AG04450 (cell line): ENCODE measurements at places on chromosomes 2 and 18.

- DNase-seq, result no peak
These were observed 11.2 kb downstream of the CASP10 start for GRCh38 chr2:201194097-201194496.

- no peak for DNase-seq
These were observed 166.3 kb downstream of the MREG start for GRCh38 chr2:215847056-215847455.

DNA sequence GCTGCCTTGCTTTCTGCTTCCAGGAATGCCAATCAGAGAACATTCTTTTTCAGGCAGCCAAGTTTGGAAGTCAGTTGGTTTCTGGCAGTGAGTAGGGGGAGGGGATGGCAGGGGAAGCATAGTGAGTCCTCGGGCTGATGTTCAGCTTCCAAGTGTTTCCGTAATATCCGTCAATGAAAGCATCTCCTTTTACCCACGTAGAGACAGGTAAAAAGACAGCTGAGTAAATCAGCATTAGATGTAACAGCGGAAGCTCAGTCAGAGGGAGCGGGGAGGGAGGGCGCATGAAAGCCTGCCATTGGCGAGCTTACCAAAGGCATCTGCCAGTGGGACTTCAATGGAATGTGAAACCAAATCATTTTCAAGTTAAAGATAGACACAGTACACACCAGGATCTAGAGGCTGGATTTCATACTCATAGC, 117.1 kb upstream of the DTNA start:
- peak; percentile 16 for DNase-seq

DNA sequence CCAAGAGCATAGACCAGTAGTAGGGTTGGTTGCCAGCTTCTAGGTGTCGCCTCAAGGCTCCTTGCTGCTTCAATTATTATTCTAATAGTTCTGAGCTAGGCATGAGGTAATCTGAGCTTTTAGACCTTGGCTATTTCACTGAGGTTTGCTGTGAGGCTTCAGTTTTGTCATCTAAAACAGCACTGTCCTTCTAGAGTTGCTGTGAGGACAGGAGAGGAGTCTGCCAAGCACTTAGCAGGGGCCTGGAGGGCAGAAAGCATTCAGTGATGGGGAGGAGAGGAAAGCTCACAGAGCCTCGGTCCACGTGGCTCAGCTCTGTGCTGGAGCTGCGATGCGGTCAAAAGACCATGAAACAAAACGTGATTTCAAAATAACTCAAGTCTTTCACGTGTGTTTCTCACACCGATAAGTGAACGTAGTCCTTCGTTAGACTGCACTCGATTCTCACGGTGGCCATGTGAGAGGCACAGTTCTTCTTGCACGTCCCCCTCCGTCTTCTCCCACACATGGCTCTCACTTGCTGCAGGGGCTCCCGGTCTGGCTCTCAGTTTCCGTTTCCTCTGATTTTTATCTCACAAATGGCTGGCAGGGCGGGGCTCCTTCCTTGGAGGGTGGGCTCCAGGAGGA, 113.7 kb downstream of the B3GNT2 start:
- no peak for DNase-seq

DNA sequence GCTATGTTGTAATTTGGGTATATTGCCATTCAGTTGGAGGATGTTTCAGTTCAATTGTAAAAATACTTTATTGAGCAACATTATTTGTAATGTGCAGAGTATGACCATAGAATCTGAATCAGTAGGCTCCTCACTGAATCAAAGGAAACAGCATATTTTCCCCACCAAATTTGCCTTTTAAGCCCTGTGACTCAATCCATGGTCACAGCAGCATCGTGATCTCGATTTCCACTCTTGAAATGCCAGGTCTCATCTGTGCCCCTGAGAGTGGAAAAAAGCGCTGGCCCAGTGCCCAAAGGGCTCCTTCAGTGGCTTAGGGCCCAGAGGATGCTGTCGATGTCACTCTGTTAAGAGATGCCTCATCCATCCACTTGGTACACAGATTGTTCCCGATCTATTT, 57.5 kb downstream of the FHOD3 start:
- DNase-seq, result no peak
